ENCODE measurements at places on chromosomes 1 and 21. TPM values are rescaled to one million over a fixed set of nuclear protein-coding genes. Genes with fewer than 3 reads are reported as not detected.

Gene VAMP4
- total RNA-seq, result 7.4 TPM

Gene C1orf50
- total RNA-seq, result 3.9 TPM

Gene KCNA3
- not detected for total RNA-seq

Gene FCGR3A
- total RNA-seq, result not detected

Gene KIAA1614
- total RNA-seq, result 22.4 TPM

Gene EXTL1
- total RNA-seq, result 6.7 TPM

Gene FCRL6
- total RNA-seq, result not detected

Gene S100A7A
- total RNA-seq, result not detected

Gene ADCY10
- total RNA-seq, result under 0.01 TPM

Gene WNT2B
- 3.6 TPM for total RNA-seq

Gene ZMYND12
- 6.3 TPM for total RNA-seq

Gene C2CD4D
- total RNA-seq, result 0.33 TPM

Gene TFAP2E
- total RNA-seq, result 0.76 TPM

Gene ADGRL2
- 67.7 TPM for total RNA-seq

Gene FNDC10
- 2.7 TPM for total RNA-seq

Gene S100A14
- total RNA-seq, result 362 TPM

Gene CHIA
- 0.11 TPM for total RNA-seq

Gene UMODL1
- total RNA-seq, result not detected

Gene LRRC71
- total RNA-seq, result not detected

Gene RIPK4
- total RNA-seq, result 9.2 TPM

Gene FABP3
- 1.6 TPM for total RNA-seq

Gene ITLN2
- not detected for total RNA-seq

Gene MARK1
- total RNA-seq, result under 0.01 TPM

Gene GFI1
- under 0.01 TPM for total RNA-seq

Gene OR2L8
- 0.39 TPM for total RNA-seq

Gene TUT4
- 42.1 TPM for total RNA-seq

Gene MYBPHL
- total RNA-seq, result 0.54 TPM

Gene CSF3R
- total RNA-seq, result 1.2 TPM

Gene OR10J1
- total RNA-seq, result not detected

Gene DAB1
- total RNA-seq, result 0.33 TPM

Gene COL24A1
- not detected for total RNA-seq

Gene CELA3A
- total RNA-seq, result not detected

Gene FAM72D
- 0.79 TPM for total RNA-seq

Gene AMY1C
- not detected for total RNA-seq

Gene ALX3
- total RNA-seq, result not detected

Gene NOTCH2
- 103 TPM for total RNA-seq

Gene RHCE
- total RNA-seq, result 1.2 TPM
